Activated CD4-positive, alpha-beta T cell treated with anti-CD3 and anti-CD28 coated beads, Interleukin-2, amount 10 ng/mL, durations not matched to agents 7 days and 5 days (primary cell): ENCODE measurements at places on chromosomes 16 and 17.

- DNase-seq, result no peak
Observed at GRCh38 chr16:51556694-51557340, 405.7 kb upstream of the SALL1 start.

DNA sequence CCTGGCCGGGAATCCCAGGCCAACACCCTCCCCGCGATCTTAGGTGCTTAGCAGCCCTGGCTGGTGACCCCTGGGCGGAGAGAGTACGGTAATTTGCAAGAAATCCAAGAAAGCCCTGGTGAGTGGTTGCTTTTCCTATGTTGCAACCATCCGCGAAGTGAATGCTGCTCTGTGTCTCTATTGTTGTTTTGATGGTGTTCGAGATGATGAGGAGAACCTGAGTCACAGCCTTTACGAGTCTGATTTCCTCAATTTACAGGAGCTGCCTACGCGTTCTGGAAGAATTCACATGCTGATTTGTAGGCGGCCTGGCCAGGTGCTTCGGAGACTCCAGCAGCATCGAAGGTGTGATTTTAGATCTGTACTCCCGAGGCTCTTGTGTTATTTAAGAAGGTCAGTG is 63.3 kb downstream of the TMEM235 start:
- no peak for DNase-seq

DNA sequence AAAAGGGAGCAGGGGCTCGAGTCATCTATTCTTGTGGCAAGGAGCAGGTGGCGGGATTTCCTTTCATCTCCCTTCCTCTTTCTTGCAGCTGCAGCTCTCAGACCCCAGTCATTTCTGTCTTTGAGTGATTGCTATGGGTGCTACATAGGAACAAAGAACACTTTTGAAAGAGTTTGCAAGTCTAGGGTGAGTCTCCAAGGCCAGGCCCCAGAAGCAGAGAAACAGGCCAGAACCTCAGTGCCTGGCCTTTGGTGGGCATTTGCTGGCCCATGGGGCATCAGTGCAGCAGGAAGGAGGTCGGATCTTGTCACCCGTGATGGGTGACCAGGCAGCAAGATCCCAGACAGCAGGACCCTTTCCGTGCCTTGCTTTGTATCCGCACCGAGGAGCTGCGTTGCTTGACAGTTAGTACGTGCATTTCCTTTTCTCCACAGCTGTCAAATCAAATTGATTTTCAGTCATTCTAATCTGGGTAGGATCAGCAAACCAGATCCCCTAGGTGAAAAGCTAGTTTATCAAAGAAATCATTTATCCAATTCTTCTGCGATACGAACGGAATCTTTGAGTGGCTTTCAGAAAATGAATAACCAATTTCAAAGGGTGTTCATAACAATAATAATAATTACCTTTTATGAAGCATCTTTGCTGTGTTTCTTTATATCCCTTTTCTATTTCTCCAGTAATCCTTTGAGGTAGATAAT is 244.6 kb upstream of the MAF start:
- no peak for DNase-seq

DNA sequence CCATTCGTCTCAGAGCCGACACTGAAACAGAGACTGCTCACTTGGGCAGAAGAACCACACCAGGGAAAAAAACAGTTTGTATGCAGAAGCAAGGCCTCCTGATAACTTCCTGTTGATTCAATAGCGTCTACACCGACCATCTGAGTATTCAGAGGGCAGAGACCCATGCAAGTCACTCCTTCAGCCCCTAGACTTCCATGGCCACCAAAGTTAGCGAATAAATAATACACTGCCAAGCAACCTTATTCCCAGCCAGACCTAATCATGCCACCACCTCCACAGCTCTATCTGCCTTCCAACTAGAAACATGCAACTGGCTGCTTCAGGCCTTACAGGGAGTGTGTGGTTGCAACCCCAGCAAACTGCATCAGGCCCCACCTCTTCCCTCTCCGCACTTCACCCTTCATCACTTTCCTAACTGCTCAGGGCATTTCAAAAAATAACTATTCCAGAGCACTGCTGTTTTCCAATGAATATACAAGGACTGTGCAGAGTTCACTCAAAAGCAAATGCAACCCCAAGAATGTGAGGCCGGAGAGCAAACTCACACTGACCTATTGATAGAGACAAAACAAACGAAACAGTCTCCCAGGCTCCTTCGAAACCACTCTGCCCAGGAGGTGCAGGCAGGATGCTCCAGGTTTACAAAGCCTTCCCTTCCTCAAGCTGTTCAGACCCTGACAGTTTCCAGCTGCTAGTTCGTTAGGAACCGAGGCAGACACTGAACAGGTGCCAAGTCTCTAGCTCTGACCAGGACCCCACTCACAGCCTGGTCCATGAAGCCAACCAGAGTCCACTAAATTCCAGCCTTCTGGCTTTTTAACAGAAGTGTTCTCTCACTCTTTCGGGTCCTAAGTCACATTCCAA is 3.6 kb downstream of the USP7 start:
- peak; percentile 38 for DNase-seq

DNA sequence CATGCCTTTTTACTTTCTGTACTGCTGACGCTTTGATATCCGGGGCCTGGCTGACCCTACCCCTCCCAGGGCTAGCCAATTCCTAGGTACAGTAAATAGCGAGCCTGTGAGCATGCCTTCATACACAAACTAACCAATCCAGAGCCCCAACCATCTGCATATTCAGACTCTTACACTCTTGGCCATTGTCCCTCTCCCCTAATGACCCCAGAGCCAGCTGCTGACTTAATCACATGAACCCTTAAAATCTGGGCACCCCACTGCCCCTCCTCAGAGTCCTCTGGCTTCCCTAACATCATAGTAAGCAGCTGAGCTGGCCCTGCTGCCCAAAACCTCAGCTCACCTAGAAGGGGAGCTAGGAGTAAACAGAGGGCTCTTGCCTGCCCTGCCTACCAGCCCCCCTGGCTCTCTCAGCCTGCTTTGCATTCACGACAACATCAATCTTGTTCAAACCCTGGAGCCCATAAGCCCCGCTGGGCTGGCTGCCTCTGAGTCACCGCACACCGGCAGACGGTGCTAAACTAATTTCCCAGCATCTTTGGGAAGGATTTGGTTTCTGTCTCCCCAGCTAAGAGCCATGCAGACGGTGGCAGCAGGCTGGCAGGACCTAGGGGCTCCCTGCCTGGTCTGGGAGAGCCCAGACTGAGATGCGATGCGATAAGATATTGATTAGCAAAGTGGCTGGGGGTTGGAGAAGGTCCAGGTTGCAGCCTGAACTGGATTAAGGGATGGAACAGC is 63.2 kb downstream of the CLEC19A start:
- no peak for DNase-seq

DNA sequence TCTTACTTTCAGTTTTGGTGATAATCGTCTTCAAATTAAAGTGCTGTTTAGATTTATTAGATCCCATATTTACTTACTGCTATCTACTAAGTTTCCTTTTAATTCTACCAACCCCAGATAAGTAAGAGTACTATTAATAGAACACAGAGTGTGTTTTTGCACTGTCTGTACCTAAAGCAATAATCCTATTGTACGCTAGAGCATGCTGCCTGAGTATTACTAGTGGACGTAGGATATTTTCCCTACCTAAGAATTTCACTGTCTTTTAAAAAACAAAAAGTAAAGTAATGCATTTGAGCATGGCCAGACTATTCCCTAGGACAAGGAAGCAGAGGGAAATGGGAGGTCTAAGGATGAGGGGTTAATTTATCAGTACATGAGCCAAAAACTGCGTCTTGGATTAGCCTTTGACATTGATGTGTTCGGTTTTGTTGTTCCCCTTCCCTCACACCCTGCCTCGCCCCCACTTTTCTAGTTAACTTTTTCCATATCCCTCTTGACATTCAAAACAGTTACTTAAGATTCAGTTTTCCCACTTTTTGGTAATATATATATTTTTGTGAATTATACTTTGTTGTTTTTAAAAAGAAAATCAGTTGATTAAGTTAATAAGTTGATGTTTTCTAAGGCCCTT is 56.8 kb downstream of the HLF start:
- DNase-seq, result no peak

GRCh38 chr17:74520016-74520434 is 11.2 kb downstream of the CD300LB start:
- no peak for DNase-seq

- DNase-seq, result no peak
Observed at GRCh38 chr17:1344521-1344920, 55.5 kb downstream of the YWHAE start.

GRCh38 chr17:50111673-50112655 is 16.8 kb downstream of the PDK2 start:
- DNase-seq, result no peak

DNA sequence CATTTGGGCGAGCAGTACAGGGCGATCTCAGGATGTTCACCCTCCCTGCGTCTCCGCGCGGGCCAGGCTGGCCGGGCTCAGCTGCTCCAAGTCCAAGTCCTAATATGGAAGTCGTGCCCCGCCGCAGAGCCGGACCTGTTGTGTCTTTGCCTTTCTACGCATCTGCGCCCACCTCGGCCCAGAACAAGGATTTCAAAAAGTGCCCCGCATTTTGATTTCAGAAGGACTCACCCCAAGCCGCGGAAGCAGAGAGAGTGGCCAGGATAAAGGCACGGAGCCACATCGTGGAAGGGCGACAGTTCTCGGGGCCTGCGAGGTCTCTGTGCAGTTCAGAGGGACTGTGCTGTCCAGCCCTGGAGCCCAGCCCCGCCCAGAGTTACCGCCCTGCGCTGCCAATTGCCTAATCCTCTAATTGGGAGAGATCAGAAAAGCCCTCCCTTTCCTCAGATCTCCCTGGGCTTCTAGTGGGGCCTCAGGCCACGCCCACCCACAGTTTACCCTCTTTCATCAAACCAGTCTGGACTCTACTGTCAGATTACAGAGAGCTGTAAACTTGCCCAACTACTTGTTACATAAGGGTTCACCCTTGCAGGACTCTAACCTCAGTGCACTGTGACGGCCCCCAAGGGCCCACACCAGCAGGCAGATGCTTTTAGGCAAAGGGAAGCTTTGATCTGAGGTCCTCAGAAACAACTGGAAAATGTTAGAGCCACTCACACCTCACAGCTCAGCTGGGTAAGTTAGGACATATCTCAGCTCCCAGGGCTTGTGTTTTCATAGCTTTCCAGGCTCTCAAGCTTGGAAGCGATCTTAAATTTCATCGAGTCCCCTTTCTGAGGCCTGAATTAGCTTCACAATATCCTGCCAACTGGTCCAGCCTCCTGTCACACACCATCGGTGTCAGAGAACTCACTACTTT is at the start of gene CES1:
Gene CES1, minus strand, starts transcription at position 324 of the 919 bp plus-strand sequence. Its CDS starts 41 bp downstream, at position 283.
- no peak for DNase-seq

DNA sequence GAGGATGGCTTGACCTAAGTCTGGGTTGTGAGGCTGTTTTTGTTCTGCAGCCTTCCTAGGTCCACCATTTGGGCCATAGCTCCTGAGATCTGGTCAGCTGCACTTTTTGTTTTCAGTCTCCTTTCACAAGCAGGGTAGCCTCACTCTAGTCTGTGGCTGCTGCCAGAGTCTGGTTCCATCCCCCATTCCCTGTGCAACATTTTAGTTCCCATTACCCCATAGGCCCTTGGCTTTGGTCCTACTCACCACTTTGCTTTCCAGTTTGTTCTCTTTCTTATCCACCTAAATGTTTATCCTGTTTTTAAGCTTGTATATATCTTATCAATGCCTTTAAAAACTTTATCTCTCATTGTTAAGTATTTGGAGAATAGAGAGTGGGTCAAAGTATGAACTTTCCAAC is 6.5 kb upstream of the XYLT2 start:
- DNase-seq, result no peak

DNA sequence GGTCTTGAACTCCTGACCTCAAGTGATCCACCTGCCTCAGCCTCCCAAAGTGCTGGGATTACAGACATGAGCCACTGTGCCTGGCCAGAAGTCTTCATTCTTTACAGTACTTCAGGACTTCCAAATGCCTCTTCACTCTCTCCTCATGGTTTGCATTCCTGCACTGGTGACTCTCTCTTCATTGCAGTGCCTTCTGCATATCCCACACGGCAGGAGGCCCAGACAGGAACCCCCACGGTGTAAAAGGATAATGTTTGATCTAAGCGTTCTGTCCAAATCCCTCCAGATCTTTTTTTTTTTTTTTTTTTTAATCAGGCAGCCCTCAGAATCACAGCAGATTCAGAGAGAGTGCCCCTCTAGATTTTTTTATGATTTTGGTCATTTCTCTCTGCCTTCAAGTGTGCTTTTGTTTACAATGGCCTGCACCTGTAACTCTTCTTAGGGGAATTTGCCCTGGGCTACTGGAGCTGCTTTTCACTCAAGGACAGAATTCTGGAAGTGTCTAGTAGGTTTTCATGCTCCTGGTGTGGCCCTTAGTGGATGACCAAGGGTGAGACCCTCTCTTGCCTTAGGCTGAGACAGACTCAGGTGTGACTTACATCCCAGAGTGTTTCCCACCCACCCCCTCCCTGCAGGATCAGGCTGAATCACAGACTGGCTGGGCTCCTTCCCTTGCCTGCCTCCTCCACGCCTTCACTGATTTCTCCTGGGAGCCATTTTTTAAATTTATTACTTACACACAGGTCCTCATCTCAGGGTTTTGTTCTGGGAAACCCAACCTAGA is 19.8 kb upstream of the NF1 start:
- no peak for DNase-seq

DNA sequence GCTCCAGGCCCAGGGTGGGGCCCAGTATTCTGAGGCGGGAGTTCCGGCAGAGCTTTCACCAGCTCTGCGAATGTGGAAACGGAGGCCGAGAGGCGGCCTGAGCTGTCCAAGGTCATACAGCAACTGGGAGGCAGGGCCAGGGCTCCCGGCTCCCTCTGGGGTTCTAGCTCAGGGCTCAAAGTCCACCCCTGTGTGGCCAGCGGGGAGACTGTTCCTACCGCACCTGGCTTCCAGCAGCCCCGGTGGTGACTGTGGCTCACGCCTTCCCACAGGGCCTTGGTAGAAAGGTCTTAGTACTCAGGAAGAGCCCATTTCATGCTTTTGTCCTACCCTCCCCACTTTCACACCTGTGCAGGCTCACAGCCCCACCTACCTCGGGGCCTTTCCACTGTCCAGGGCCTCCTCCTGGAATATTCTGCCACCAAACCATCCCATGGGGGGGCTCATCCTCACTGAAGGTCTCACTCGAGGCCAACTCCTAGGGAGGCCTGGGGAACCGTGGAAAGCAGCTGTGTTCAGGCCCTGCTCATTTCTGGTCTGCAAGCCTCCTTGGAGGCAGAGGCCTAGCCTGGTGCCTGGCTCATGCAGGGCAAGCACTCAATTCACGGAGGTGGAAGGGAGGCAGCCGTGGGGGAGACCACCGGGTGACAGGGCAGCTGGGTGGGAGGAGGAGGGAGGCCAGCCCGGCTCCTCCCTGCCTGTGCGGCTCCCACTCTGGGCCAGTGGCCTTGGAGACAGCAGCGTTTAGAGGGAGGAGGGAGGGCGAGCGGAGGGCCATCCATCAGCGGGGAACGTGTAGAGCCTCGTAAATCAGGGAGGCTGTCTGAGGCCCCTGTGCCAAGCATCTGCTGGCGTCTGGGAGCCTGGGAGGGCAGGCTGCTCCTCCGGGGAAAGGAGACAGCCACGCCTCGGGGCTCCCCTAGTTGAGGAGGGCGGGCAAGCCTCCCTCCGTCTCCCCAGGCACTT is 12.7 kb upstream of the DOC2B start:
- no peak for DNase-seq

GRCh38 chr17:34252095-34252443 is 3.0 kb upstream of the CCL2 start:
- DNase-seq, result no peak

DNA sequence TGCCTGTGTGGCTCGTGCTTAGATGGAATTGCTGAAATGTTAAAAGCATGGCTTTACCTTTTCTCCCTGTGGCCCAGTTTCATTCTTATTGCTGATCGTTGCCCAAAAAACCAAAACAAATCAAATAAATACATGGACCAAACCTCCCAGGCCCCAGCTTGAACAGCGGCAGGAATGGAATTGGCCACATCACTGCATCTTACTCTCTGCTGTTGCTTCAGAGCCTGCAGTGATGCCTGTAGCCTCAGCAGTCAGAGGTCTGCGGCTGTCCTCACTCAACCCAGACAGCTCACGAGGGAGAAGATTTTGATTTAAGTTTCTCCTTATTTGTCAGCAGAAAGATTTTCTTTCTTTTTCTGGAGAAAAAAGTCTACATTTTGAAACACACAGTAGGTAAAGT is 91.5 kb downstream of the NPIPB11 start:
- no peak for DNase-seq
